Stimulated activated CD8-positive, alpha-beta memory T cell treated with anti-CD3 and anti-CD28 coated beads, Interleukin-2, amount 100 ng/mL, for 1 hour (primary cell): ENCODE measurements at places on chromosomes 11 and 22.

DNA sequence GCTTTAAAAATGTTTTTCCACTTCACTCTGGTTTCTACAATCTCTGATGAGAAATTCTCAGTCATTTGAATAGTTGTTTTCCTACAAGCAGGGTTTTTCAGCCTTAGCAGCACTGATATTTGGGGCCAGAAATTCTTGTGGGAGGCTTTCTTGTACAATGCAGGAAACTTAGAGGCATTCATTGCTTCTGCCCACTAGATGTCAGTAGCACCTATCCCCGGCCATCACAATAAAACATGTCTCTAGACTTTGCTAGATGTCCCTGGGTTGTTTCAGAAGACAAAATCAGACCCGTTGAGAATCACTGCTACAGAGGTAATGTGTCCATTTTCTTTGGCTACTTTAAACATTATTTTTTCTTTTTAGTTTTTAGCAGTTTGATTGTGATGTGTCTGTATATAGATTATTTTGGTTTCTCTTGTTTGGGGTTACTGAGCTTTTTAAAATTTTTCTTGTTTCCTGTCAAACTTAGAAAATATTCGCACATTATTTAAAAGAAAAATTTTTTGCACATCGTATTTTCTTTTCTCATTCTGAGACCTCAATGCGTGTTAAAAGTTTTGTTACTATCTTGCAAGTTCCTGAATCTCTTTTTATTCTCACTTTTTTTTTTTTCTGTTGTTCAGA is 60.8 kb upstream of the CCDC179 start:
- DNase-seq, result no peak

DNA sequence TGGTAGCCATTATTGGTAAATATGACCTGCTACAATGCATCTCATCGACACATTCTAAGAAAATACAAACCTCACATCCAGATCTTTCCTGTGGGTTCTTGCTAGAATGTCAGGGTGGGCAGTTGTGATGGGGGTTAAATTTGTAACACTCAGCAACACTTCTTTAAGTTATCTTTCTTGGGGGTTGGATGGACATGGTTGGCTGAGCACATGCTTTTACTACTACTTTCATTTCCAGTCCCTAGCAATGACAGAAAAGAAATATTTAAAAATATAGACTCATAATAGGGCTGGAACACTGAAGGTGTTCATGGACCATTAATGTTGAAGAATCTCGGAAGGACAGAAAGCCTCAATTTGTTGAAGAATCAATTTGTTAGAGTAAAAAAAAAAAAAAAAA is 57.6 kb downstream of the APOL3 start:
- no peak for DNase-seq

GRCh38 chr11:112558691-112559090 is 298.0 kb upstream of the PLET1 start:
- DNase-seq, result no peak

DNA sequence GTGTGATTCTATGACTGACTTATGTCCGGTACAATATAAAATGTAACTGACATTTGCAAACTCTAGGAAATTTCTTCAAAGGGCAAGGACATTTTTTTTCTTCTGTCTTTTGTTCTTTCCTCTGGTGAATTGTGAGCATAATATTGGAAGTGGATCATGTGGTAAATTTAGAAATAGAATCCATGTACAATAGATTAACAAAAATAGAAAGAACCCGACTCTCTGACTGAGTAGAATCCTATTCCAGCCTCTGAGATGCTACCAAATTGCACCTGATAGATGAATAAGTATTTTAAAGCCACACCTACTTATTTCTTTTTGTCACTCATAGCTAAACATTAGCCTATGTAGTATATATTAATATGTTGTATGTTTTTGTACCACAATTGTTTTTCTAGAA is 860.3 kb downstream of the LUZP2 start:
- no peak for DNase-seq

DNA sequence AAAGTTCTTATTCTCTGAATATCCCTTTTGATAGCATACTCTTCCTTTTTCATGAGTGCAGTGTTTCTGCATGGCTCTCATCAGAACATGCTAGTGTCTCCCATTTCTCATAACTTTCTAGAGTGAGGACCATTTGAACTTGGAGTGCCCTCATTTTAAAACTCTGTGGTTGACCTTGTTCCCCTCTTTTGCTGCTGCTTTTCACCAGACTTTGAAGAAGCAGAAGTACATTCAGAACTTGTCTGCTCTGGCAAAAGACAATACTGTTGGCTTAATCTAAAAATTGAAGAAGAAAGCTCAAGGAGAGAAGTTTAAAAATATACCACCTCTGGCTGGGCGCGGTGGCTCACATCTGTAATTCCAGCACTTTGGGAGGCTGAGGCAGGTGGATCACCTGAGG is 35.0 kb downstream of the PPARA start:
- DNase-seq, result no peak

GRCh38 chr11:27977031-27977430 is 130.9 kb downstream of the KIF18A start:
- DNase-seq, result no peak

- DNase-seq, result no peak
These were observed 34.3 kb upstream of the MICAL2 start for GRCh38 chr11:12075822-12076821.

DNA sequence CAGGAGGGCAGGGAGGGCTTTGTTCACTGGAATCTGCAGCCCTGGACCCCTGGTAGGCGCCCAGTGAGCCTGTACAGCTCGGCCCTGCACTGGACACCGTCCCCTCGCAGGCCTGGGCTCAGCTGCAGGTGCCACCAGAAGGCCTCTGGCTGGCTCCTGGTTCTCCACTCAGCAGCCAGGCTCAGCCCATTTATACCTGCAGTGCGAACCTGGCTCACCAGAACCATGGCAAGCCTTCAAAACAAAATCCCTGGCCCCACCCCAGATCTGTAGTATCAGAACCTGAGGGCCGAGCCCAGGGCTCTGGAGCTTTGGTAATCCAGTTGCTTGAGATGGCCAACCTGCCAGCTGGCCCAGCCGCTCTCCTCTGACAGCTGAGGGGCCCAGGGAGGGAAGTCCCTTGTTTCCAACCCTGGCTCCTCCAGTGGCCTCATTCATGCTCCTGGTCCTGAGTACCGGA is 870 bp upstream of the FREY1 start:
- no peak for DNase-seq

DNA sequence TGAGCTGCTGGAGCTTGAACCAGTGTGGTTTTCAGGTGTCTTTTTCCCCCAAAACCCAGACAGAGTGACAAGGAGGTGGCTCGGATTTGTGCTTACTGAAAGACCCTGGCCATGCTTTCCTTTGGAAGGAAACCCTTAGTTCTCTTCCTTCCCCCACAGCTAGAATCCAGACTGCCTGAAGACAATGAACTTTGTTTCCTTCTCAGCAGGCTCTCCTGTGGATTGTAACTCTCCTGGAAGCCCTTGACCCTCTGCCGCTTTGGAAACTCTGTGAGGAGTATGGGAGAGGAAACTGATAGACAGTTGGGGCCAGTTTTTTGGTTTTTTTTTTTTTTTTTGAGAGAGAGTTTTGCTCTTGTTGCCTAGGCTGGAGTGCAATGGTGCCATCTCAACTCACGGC is 62.1 kb upstream of the SESN3 start:
- no peak for DNase-seq

- no peak for DNase-seq
These were observed 152.9 kb downstream of the DBX1 start for GRCh38 chr11:20007386-20007785.

GRCh38 chr11:105357764-105358163 is 218.2 kb upstream of the CARD18 start:
- DNase-seq, result no peak

GRCh38 chr11:19347911-19348310 is 107.2 kb upstream of the E2F8 start:
- DNase-seq, result no peak

DNA sequence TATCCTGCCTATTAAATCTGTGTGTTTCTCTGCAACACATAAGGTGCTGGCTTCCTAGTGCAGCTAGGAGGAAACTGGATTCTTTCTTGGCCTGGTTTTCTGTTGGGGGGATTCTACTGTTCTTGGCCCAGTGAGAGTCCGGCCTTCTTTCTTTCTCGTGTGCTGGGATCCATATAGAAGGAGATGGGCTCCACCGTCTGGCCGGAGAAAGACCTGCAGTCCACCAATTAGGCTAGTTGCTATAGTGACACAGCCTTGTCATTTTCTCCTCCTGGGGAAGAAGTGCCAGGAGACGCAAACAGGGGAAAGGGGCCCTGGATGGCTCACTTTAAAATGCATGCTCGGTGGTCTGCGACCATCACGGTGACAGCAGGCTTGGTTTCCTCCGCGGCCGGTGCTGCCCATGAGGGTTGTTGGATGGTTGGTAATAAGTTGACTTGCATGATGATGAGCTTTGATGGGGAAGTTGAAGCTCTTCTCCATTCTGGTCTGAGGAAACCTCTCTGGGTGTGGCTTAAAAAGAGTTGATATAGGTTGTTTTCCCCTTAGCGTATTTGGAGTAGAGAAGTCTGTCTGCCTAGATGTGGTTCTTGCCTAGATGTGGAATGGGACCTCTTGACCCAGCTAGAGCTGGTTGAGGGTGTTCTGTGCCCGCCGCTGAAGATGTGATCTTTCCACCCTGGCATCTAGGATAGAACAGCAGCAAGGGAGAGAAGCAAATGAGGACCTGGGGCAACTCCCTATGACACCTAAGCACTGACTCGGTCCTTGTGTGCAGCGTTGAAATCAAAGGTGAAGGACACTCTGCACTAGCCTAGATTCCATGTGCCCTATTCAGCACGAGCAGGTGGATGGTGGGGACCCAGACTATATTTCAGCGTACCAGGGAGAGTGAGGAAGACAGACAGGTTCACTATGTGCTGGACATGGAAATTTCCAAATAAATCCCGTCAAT is 1335.0 kb downstream of the BRD1 start:
- no peak for DNase-seq

DNA sequence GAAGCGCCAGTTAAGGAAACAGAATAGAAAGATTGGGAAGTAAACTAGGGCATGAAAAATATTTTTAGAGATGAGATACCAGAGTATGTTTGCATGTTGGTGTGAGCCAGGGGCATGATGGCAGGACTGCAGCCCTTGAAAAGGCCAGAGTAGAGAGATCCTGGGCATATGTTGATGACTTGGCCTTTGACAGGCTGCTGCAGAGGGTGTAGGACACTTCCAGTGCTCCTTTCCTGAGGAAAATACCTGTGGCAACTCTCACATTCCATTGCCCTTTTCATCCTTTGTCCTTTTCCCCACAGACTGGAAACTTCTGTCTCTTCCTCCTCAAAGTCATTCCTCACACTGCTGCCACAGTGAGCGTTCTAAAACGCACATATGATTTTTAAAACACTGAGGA is 150.7 kb upstream of the CCDC90B start:
- no peak for DNase-seq

DNA sequence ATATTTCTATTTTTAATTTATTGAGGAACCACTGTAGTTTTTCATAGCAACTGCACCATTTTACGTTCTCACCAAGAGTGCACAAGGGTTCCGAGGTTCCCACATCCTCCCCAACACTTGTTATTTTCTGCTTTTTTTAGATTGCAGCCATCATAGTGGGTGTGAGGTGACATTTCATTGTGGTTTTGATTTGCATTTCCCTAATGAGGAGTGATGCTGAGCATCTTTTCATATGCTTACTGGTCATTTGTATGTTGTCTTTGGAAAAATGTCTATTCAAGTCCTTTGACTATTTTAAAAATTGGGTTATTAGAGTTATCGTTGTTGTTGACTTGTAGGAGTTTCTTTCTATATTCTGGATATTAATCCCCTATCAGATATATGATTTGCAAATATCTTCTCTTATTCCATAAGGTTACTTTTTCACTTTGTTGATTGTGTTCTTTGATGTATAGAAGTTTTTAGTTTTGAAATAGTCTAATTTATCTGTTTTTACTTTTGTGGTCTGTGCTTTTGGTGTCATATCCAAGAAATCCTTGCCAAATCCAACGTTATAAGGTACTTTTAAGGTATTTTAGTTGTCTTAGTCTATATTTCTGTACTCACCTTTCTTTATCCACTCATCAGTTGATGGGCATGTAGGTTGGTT is 9.0 kb downstream of the NEAT1 start:
- DNase-seq, result no peak

GRCh38 chr22:29157759-29158535 is 47.7 kb upstream of the EMID1 start:
- no peak for DNase-seq

GRCh38 chr11:11581481-11581880 is 40.3 kb downstream of the GALNT18 start:
- DNase-seq, result no peak

GRCh38 chr22:23684026-23684425 is 6.8 kb upstream of the RGL4 start:
- no peak for DNase-seq

- DNase-seq, result no peak
These were observed 104.1 kb downstream of the TBC1D22A start for GRCh38 chr22:46866591-46866990.

GRCh38 chr11:117302228-117302627 is 11.1 kb downstream of the BACE1-AS start:
- no peak for DNase-seq

- DNase-seq, result no peak
These were observed 84.3 kb downstream of the IGLL1 start for GRCh38 chr22:23495614-23496444.

- no peak for DNase-seq
These were observed 39.9 kb downstream of the SERGEF start for GRCh38 chr11:17972987-17973386.

- DNase-seq, result no peak
These were observed 2.4 kb upstream of the OR10V1 start for GRCh38 chr11:59716051-59716450.

DNA sequence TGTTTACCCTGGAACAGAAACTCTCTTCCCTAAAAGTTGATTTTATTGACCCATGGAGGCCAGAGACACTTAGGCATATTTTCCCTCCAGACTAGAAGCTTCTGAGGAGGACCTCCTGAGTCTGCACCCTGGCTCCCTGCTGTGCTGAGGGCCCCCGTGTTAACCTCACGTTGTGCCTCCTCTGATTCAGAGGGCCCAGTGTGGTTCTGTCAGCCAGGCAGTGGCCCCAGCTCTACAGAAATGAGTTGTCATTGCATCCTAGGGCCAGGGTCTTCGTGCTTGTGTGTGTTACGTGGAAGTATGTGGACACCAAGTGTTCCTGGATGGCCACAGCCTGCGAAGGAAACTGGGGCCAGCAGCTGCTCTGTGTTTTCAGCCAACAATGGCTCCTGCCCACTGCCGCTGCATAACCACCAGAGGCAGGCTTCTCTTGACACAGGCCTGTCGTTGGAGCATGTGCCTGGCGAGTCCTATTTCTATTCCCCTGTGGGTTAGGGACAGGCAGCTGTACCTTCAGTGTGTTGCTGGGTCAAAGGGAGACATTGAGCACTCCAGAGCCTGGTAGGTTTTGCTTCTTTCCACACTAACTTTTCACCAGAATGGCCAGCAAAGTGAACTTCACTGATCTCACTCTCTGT is 44.5 kb downstream of the MED15 start:
- no peak for DNase-seq

- DNase-seq, result no peak
These were observed 3.2 kb downstream of the NCF4 start for GRCh38 chr22:36863979-36864378.
